Fibroblast of skin of scalp (primary cell): ENCODE measurements at places on chromosomes 2 and 18.
A peak's percentile ranks its signal among the peaks of the same experiment; 100 is the strongest.

GRCh38 chr2:121731366-121731765 is 5.3 kb downstream of the NIFK start:
- DNase-seq, result no peak

- no peak for DNase-seq
These were observed 97.3 kb upstream of the EML6 start for GRCh38 chr2:54626131-54626530.

GRCh38 chr2:219354582-219354981 is 22.0 kb upstream of the RESP18 start:
- no peak for DNase-seq

DNA sequence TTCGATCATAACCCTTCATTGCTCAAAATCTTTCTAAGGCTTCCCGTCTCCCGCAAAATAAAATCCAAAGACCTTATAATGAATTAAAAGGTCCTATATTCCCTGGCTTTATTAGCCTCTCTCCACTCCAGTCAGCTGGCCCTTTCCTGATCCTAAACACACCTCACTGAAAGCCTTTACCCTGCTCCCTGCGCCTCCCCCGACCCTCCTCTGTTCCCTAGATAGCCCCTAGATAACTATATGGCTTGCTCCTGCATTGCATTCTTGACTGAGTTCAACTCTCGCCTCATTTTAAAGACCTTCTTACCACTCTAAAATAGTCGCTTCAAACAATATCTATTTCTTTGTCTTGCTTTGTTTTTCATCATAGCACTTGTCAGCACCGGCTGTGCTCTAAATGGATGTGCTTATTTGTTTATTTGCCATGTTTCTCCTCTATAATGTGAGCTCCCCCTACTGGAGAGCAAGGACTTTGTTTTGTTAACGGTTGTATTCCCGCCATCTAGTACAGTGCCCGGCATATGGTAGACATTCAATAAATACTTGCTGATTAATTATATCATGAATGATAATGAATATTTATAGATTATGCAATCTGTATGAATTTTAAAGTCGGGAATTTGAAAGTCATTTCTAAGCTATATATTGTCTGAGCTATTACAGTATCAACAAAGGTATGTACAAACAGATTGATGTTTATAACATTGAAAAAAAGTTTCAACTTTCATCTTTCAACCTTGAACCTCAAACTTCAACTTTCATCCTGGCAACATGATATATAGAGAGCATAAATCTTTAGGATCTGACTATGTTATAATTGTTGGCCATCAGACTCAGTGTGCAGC is 32.4 kb upstream of the VIT start:
- peak; percentile 85 for DNase-seq

- peak; percentile 65 for DNase-seq
These were observed 79.0 kb downstream of the TTC21B start for GRCh38 chr2:165874445-165875039.

- no peak for DNase-seq
These were observed 18.2 kb downstream of the TTR start for GRCh38 chr18:31609886-31610285.

- DNase-seq, result peak; percentile 46
These were observed 38.3 kb downstream of the TTC32 start for GRCh38 chr2:19863303-19864041.

DNA sequence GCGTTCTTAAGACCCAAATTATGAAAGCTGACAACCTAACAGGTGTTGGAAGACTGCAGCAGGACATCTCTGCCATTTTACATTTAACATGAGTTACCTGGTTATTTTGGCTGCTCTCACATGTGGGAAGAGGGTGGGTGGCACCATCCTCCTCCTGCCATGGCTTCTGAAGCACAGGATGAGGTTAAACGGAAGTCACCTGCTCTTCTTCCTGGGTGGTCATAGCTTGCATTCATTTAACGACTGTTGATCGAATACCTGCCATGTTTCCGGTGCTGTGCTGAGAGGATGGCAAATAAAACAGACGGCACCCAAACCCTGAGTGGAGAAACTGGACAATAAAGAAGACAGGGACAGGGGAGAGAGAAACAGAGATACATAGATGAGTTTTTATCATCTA is 118.0 kb downstream of the RHBDD1 start:
- no peak for DNase-seq

GRCh38 chr2:236612737-236613136 is 43.1 kb downstream of the ACKR3 start:
- no peak for DNase-seq

- no peak for DNase-seq
These were observed 185.5 kb upstream of the SETBP1 start for GRCh38 chr18:44495151-44495550.

DNA sequence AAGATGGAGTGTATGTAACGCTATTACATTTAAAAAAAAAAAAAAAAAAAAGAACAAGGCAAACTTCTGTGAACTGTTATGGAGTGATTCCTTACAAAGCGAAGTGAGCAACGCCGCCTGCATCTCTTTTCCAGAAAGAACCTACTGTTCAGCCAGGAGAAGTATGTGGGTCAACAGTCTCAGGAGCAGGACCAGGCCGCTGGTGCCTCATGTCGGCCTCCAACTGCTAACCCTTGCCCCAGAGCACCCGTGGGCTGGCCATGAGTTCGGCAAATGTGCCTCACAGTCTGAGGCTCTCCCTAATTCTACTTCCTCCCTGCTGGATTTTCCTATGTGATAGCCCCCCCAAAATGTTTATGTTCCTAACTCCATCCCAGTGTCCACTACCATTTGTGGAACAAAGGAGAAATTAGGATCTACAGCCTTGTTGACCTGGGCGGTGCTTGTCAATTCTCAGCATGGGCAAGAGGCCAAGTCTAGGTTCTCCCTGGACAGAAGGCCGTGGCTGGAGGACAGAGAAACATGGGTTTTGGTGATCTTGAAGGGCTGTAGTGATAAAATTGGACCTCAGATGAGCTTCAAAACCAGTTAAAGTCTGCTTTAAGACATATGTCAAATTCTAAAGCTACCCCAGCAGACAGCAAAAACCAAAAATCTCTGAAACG is 15.9 kb downstream of the FAM168B start:
- DNase-seq, result no peak

DNA sequence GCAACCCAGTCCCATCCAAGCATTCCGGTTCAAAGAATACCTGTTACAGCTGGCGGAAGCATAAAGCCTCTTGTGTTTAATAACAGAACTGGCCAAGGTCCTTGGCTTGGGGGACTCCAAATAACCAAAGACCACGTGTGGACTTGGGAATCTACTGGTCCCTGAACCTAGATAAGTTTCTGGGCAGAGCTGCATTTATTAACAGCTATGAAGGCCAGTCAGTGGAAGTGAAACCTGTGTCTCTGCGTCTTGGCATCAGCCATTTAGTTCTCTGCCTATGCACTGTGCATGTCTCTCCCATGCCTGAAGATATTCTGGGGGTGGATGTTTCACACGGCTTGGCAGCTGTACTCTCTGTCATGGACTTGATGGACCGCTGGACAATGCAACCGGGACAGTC is 137.7 kb downstream of the CCBE1 start:
- no peak for DNase-seq

DNA sequence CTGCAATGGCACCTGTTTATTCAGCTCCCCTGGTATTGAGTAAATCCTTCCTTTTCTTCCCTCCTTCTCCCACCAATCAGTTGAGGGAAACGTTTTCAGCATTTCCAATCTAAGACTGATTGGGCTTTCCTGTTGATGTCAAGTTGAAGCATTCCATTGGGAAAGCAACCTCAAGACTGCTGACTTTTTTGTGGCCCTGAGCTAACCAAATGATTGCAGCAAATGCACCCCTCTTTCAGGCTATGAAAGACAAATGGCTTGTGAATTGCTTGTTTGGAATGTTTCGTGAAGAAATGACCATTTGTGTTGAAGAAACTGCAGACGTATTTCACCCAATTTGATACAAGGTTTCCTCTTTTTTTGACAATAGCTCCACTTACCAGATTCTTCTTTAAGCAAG is 303.5 kb downstream of the EPHA4 start:
- DNase-seq, result no peak

GRCh38 chr18:46176001-46176400 is 71.8 kb downstream of the HAUS1 start:
- DNase-seq, result no peak

GRCh38 chr2:30481323-30481800 is 34.3 kb downstream of the LCLAT1 start:
- DNase-seq, result no peak

GRCh38 chr2:69490486-69490885 is 53.3 kb upstream of the NFU1 start:
- no peak for DNase-seq
